ENCODE measurements at places on chromosomes 3 and 15.

- no peak for DNase-seq
Measured at GRCh38 chr15:33145447-33145846, 49.1 kb downstream of the FMN1 start.

DNA sequence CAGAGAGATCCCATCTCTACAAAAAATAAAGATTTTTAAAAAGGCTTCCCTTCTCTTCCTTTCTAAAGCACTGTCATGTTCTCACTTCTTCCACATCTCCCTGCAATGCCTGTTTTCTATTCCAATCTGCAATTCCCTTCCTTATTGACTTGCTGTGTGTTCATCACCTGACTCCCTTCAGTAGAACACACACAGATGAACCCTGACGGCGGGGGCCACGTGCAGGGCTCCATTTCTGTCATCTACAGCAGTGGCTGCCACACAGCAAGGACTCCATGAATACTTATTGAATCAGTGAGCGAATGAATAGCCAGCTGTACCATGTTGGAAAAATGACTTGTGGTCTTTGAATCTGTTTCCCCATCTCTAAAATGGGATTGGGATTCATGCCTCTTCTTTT lies 26.1 kb downstream of the BHLHE40 start:
- no peak for DNase-seq

- no peak for DNase-seq
Measured at GRCh38 chr3:99760629-99761028, 57.0 kb upstream of the CMSS1 start.

- DNase-seq: no peak
Measured at GRCh38 chr3:125351814-125352456, 23.2 kb downstream of the ZNF148 start.

GRCh38 chr15:100715571-100716455 lies 113.4 kb downstream of the ASB7 start:
- DNase-seq: no peak

GRCh38 chr3:73409138-73409763 lies 215.5 kb downstream of the PDZRN3 start:
- DNase-seq: no peak

- no peak for DNase-seq
Measured at GRCh38 chr15:79640206-79640605, 208.1 kb downstream of the MINAR1 start.

GRCh38 chr3:183394150-183394549 lies 34.3 kb downstream of the MCF2L2 start:
- no peak for DNase-seq

- DNase-seq: no peak
Measured at GRCh38 chr3:38609386-38610111, 39.9 kb downstream of the SCN5A start.

DNA sequence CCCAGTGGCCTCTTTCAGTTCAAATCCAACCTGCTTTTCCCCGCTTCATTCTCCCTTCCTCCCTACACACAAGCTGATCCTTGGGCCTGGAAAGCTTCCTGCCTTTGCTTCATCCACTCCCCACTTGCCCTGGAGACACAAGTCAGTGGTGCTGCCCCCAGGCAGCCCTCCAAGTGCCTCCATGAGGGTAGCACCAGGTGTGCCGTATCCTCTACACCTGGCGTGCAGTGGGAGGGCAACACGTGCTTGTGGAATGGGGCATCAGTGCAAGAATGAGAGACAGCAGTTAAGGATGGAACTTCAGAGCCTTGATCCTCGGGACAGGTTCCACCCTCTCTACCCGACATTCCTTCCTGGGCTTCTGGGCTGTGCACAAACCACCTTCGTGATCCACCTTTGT lies 3.8 kb downstream of the ANPEP start:
- no peak for DNase-seq

DNA sequence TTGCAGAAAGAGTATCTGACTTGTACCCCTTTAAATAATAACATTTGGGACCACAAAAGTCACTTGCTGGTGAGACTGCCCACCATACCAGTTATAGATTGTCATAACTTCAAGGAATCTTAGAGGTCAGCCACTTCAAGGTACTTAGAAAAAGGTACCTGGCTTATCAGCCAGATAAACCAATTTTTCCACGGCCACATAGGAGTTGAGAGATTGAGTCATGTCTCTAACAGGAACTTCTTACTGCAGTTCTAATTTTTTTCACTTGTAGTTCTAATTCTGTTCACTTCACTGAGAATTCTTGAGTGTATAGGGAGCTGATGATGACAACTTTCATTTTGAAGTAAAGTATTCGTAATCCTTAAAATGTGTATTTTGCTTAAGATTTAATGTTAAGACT lies 317.1 kb upstream of the CBLB start:
- DNase-seq: no peak

DNA sequence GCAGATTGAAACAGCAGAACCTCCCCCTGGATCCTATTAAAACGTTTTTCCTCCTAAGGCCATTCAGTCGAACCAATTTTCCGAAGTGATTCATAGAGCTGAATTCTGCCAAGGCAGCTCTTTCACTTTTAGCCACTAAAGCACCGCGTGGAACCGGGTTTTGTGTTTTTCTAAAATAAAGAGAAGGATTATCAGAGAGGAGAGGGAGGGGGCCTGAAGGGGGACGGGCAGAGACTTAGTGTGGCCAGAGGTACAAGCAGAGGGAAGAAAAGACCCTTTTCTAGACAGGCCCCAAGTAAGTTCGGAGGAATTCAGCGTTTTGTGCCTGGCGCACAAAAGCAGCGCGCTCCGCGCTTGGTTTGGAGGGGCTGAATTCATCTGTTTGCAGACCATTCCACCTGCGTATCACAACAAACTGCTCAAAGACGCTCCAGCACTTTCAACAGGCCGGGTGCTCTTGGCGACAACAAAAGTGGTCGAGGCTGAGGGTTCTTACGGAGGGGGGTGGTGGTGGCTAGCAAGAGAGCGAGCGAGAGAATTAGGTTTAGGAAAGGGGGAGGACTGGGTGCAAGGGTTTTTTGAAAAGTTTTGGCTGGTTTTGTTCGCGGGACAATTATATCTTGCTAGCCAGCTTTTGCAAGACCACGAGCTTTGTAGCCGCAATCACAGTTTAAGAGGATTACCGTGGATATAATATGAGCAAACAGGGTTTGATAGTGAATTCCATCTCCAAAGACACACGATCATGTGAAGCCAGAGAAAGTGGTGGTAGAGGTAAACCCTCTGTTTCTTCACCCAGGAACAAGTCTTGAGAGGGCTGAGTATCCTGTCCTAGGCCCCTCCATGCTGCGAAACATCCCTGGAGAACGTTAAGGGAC lies 1.2 kb upstream of the FEZF2 start:
- DNase-seq: no peak

- DNase-seq: no peak
Measured at GRCh38 chr3:39106851-39107387, 508 bp downstream of the GORASP1 start.

DNA sequence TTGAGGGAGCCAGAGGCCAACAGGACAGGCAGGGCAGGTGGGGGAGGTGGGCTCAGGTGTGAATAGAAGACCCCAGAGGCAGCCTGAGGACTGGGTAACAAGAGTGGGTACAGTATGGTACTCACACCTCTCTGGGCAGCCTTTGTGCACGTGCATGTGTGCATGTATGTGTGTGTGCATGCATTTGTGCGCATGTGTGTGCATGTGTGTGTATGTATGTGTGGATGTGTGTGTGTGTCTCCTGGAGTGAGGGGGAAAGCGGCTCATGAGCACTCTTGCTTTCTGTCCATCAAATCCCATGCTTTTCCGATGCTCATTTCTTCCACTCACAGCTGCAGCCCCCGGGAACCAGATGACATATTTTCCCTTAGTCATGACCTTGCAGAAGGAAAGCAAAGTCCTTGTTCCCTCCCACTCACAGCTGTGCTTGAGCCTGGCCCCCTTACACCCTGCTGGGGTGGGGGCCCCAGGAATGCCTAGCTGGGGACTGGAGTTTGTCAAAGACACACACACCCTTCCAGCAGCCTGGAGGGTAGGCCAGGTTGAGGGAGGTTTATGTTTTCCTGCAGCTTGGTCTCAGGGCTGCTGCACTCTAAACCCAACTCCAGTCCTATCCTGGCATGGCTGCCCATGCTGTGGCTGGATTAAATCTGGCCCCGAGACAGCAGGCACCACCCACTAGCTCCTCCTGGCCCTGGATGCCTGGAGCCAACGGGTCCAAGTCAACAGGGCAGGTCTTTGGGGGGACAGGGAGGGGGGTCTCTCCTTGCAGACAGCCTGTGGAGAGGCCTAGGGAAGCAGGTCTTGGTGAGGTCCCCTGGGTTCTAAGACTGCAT lies 22.5 kb downstream of the CCDC33 start:
- no peak for DNase-seq

DNA sequence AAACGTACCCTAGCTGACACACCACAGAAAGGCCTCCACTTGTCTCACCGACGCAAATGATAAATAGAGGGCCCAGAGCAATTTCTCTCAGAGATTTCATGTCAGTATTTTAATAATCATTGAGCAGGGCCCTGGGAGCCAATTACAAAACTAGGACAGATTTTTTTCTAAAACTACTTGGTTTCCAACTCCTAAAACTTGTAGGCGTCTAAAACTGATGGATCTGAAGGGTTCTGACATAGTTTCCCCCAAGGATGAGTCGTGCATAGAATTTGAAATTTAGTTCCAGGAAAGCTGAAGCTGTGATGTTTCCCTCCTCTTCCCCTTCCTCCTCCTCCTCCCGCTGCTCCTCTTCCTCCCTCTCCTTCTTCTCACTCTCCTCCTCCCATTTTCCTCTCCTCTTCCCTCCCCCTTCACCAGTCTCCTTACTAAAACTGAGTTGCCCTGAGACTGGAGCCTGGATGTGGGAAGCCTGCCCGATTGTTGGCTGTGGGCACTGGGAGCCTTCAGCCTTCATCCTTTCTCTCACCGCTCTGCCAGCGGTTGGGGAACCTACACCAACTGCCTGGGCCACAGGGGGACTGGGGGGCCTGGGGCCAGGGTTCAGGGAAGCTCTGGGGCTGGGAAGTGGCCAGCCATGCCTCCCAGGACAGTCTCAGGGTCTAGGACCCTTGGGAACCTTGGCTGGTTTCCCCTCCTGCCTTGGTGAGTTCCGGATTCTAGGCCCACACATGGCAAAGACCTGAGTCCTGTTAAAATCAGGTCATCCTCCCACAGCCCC lies 73.9 kb upstream of the SLC6A11 start:
- DNase-seq: no peak

DNA sequence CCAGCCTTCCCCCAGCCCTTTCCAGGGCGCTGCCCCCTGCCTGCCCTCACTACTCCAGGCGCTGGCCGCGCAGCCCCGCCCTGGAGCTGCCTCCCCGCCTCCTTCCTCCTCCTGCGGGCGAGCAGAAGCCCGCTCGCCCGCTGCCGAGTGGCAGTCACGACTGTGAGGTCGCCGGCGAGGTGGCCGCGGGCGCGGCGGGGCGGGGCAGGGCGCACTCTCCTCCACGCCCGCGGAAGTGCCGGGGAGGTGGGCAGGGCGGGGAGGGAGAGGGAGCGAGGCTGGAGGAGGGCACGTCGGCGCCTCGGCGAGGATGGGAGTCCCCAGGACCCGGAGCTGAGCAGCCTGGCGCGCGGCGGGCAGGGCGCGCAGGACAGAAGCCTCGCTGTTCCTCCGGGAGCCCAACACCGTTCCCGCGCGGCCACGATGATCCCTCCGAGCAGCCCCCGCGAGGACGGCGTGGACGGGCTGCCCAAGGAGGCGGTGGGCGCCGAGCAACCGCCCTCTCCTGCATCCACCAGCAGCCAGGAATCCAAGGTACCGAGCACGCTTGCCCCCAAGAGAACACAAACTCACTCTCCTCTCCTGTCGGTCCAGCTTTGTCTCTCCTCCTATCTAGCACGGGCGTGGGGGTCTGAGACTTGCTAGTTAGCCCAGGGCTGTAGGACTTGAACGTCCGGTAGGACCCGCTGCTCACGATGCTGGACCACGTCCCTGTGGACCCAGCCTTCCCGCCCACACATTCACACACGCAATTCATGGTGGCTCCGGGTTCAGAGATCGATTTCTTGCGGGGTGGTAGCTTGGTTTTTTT lies at the start of gene STAC:
Gene STAC (plus strand): TSS at position 284 of the 811 bp plus-strand sequence. CDS start 140 bp downstream, at position 424.
- DNase-seq: peak; percentile 61

DNA sequence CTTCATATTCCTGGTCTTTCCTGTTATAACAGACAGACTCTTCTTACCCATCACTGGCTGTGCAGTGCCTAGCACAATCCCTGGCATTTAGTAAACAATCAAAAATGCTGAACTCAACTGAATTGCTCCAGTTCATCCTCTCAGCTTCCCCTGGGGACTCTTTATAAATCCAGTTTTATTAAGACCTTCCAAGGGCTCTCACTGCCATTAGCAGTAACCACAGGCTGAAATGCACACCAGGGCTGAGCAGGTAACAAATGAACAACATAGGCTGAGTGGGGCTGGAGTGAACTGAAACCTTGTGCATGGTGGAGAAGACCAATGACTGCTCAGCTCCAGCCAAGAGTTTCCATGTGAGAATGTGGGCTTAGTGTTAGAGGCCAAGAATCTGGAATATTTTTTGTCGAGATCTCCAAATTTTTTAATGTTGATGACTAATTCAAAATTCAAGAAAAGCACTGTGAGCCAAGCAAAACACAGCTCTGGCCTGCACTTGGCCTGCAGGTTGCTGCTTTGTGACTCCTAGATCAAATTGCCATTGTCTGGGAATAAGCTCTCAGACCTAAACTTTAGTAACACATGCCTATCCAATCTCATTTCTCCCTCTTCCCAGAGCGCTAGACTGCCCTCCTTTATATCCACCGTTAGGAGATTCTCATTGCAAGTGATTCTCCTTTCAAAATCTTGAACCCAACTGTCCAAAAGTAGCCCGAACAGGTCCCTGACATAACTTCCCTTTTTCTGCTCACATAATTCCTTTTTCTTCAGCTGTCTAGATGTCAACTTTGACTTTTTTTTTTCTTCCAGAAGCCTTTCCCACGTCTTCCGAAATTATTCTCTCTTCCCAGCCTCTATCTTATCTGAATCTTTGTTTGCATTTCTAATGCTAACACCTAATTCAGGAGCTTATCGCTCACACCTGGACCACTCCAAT lies 7.4 kb downstream of the SQOR start:
- DNase-seq: no peak

GRCh38 chr15:34837246-34838016 lies 42.1 kb upstream of the ACTC1 start:
- DNase-seq: no peak

- no peak for DNase-seq
Measured at GRCh38 chr3:119340014-119340413, 45.8 kb downstream of the ARHGAP31 start.

GRCh38 chr3:193868590-193868989 lies 267.4 kb upstream of the HES1 start:
- DNase-seq: no peak

GRCh38 chr3:72353236-72354128 lies 494.8 kb downstream of the SHQ1 start:
- DNase-seq: no peak
